ENCODE measurements at places on chromosomes 2 and 18. TPM values are rescaled to one million over a fixed set of nuclear protein-coding genes. Genes with fewer than 3 reads are reported as not detected.

GRCh38 chr2:100244881-100245605 is 77.3 kb downstream of the LONRF2 start:
- no peak for DNase-seq

DNA sequence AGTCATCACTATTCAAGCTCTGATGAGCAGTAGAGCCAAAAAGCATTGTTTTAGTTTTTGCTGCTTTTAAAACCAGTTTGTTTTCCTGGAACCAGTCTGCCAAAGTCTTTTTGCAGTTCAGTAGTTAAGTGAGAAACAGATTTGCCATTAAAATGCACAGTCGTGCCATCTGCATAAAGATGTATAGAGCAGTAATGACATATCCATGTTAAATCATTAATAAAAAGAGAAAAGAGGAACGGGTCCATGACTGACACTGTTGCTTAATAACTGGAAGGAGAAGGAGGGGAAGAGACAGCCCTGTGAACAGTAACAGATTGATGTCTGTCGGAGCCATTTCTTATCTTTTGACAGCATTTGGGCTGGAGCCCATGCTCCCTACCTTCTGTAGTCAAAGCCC is 704.6 kb downstream of the SATB2 start:
- DNase-seq, result no peak

DNA sequence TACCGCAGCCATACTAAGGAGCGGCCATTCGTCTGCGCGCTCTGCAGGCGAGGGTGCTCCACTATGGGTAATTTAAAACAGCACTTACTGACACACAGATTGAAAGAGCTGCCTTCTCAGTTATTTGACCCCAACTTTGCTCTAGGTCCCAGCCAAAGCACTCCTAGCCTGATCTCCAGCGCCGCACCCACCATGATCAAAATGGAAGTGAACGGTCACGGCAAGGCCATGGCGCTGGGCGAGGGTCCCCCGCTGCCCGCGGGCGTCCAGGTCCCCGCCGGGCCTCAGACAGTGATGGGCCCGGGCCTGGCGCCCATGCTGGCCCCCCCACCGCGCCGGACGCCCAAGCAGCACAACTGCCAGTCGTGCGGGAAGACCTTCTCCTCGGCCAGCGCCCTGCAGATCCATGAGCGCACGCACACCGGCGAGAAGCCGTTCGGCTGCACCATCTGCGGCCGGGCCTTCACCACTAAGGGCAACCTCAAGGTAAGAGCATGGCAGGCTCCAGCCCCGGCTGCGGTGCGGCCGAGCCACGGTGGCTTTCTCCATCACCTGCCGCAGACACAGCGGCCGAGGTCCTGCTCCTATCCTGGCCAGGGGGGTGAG is 15.5 kb downstream of the SALL3 start:
- no peak for DNase-seq

DNA sequence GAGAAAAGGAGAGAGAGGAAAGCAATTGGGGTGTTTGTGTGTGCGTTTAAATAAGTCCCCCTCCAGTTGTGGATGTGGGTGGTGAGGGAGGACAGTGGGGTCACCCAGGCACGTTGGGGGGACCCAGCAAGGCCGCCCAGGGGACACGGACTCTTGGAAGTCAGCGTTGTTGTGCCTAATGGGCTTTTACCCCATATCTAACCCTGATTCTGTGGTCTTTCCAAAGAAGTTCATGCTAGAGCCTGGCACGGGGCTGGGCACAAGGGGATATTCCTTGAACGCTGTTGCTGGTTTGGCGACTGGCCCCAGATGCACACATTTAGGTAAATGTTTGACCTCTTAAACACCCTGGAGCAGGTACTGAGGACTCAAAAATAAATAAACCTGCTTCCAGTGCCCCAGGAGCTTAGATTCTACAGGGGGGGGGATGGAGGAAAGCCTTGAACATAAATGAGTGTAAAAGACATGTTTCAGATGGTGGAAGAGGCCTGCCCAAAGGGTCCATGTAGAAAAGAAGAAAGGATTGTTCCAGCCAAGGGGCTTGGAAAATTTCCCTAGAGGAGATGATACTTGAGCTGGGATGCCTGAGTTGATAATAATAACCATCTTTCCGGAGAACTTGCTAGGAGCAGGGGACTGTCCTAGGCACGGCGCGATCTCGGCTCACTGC is 97.7 kb upstream of the SIX3 start:
- no peak for DNase-seq

- DNase-seq, result no peak
These were observed 18.8 kb downstream of the CYP26B1 start for GRCh38 chr2:72128843-72129227.

DNA sequence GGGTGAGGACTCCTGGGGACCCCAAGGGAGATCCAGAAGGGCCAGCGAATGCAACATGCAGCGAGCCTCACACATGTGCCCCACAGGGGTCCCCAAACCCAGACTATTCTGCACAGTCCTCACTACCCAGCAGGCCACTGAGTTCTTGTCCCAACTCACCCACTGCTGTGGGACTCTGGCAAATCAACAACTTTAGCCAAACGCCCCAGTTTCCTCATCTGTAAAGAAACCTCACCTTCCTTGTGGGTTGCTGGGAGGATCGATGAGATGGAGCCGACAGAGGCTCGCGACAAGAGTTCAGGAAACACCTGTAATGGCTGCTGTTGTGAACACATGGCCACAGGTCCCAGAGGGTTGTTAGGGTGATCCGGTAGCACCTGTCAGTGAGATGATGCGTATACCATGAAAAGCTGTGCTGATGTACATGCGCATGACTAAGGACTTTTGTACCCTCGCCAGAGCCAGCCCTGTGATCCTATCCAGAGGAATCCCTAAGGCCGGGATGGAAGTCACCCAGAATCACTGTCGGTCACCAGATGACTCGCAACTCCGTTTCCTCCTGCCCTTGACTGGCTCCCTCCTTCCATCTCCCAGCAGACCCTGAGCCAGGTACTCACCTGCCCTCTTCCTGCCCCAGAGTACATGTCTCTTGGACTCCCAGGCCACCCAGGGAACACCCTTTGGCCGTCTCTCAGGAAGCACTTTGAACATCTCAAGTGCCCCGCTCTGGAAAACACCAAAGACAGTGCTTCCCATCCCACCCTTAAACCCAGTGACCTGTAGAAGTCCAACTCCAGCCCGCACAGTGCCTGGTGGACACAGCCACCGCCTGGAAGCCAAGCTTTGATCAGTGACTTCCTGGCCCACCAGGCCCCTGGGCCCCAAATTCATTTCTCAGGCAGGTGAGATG is 103.3 kb upstream of the ID2 start:
- DNase-seq, result no peak

- DNase-seq, result no peak
These were observed 27.9 kb downstream of the AOX1 start for GRCh38 chr2:200613692-200614091.

DNA sequence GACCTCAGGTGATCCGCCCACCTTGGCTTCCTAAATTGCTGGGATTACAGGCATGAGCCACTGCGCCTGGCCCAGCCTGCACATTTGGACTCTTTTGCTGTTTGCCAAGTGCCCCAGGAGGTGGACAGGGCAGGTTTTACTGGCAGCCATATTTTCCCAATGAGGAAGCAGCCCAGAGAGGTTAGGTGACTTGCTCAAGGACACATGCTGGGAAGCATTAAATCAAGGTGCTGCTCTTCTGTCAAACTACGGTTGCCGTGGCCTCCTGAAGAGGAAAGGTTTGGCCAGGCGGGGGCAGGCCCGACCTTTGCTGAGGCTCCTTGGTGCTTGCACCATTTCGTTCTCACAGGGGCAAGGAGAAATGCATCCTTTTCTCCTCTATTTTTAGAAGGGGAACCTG is 44.0 kb downstream of the DNMT3A start:
- no peak for DNase-seq

DNA sequence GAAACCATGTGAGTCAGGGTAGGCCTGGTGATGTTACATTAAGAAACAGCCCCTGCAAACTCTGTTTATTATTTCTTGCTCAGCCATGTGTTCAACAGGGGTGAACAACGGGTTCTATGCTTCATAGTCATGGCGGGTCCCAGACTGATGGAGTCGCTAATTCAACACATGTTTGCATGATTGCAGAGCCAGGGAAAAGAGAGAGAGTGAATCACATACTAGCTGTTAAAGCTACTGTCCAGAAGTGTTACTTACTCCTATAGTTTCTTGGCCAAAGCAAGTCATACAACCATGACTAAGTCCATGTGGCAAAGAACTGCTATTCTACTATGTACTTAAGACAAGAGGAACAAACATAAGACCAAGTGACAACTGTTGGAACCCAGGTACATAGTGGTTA is 241.2 kb upstream of the SKOR2 start:
- DNase-seq, result no peak

DNA sequence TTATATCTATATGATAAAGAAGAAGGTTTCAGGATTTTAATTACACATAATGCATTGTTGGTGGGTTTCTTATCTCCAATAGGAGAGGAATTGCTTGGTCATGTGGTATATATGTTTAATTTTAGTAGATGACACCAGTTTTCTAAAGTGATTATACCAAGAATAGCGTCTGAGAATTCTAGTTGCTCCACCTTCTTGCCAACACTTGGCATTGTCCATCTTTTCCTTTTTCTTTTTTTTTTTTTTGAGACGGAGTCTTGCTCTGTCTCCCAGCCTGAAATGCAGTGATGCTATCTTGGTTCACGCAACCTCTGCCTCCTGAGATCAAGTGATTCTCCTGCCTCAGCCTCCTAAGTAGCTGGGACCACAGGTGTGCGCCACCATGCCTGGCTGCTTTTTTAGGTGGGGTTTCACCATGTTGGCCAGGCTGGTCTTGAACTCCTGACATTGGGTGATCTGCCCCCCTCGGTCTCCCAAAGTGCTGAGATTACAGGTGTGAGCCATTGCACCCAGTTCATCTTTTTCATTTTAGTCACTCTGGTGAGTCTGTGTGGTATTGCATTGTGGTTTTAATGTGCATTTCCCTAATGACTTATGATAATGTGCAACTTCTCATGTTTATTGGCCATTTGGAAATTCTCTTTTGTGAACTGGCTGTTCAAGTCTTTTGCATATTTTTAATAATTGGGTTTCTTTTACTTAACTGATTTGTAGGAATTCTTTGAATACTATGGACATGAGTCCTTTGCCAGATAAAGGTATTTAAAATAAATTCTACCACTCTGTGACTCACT is 37.3 kb upstream of the ZNF512 start:
- DNase-seq, result no peak

DNA sequence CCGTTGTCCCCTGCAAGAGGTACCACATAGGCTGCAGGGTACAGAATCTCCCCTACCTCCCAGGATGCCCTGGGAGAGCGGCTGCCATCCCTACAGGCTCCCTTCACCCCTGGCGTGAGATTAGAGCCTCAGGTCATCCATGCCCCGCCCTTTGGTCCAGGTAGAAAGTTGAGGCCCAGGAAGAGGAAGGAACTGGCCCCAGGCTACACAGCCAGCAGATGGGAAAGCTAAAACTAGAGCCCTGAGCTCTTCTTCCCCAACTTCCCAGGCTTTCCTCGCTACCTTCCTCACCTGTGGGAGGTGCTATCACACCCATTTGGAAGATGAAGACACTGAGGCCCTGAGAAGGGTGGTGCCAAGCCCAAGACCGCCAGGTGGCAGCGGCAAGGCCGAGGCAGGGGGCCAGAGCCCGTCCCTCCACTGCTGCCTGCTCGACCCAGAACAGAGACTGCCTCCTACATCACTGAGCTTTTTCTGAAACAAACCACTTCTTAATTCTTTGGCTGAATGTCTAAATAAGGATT is 25.8 kb downstream of the CIB4 start:
- no peak for DNase-seq

- no peak for DNase-seq
These were observed 118.5 kb upstream of the ZFP36L2 start for GRCh38 chr2:43344868-43345373.

GRCh38 chr2:40455661-40456060 is 3.8 kb upstream of the SLC8A1 start:
- DNase-seq, result no peak

SCG2 gene
- total RNA-seq, result not detected

ANKRD30BL gene
- total RNA-seq, result not detected

LRP2 gene
- total RNA-seq, result not detected

CCDC74B gene
- not detected for total RNA-seq

ANKRD36 gene
- total RNA-seq, result 65.3 TPM

FBLN7 gene
- total RNA-seq, result 36.3 TPM
